ENCODE measurements at places on chromosomes 3 and 15.
A peak's percentile ranks its signal among the peaks of the same experiment; 100 is the strongest.

- DNase-seq = no peak
Observed at GRCh38 chr3:30465454-30465853, 140.9 kb upstream of the TGFBR2 start.

GRCh38 chr3:134377896-134378295 is 3.6 kb upstream of the AMOTL2 start:
- no peak for DNase-seq

- no peak for DNase-seq
Observed at GRCh38 chr3:1942781-1943180, 155.9 kb upstream of the CNTN4 start.

DNA sequence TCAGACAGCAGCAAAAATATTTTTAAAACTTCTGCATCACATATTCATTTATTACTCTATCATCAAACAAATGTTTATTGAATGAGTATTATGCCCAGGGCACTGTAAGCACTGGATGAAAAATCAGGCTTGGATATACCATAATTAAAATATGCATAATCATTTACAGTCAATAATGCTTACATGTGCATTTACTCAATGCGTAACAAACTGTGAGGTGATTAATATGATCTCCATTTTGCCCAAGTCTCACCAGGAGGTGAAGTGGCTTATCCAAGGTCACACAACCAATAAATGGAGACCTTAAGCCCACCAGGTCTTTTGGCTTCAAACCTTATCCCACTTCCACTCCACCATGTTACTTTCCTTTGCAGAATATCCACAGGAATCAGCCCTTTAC is 117.3 kb upstream of the SLC24A5 start:
- DNase-seq = no peak

- no peak for DNase-seq
Observed at GRCh38 chr3:178823591-178824246, 247.9 kb downstream of the ZMAT3 start.

GRCh38 chr15:82649226-82649999 is 2.2 kb upstream of the CPEB1 start:
- DNase-seq = no peak

- DNase-seq = no peak
Observed at GRCh38 chr15:49040151-49040550, 6.1 kb downstream of the SECISBP2L start.

DNA sequence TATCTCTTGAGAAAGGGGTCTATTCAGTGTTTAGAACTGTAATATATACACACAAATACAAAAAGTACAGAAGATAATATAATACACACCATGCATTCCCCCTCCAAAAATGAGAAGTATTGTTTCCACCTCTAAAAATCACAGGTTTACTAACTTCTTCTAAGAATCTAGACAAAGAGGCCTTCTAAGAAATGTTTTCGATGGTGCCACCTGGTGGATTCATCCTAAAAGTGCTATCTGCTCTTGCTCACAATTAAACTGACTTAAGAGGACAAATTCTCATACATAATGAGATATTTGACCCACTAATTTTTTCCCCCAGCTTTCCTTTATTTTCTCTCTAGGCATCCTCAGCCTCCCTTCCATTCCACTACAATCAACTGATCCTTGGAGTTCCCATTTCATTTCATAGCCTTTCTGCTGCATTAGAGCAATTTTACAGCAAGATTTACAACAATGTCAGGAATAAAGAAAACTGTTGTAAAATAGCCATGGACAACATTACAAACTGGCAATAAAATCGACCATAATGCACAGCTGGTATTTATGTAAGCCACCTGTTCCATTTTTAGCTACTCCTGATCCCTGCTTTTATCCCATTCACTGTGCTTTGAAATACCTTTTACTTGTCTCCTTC is 124.6 kb downstream of the ARRDC4 start:
- DNase-seq = peak; percentile 52

DNA sequence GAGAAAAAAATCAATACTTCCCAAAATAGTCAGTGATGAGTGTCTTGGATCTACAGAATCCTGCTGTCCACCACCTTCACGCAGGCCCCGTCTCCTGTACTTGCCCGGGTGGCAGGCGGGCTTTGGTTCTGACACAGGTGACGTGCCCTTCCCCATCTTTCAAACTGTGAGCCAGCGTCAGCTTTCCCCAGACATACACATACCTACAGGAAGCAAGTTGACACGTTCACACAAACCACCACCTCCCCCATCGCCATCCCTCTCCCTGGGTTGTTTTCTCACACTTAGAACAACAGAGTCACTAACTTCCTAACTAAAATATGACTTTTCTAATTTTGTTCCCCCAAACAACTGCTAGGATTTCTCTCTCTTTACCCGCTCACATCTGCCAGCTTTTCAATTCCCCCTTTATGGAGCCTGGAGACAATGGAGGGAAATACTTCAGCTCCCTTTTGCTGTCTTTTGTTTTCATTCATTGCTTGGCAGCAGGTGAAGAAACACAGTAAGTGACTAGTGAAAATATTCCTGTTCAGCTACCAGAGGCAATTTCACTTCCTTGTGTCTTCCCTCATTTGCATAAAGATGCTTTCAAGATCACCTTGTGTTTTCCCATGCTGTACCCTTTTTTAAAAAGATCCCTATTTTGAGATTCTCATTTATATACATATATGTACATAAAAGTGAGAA is 248.3 kb downstream of the SLCO3A1 start:
- DNase-seq = no peak

- no peak for DNase-seq
Observed at GRCh38 chr3:16825617-16826204, 59.0 kb upstream of the PLCL2 start.

- no peak for DNase-seq
Observed at GRCh38 chr15:69601711-69602504, 149.3 kb downstream of the RPLP1 start.

GRCh38 chr15:29070471-29071231 is 184.9 kb downstream of the APBA2 start:
- no peak for DNase-seq

- no peak for DNase-seq
Observed at GRCh38 chr3:19250959-19251610, 102.8 kb downstream of the KCNH8 start.

- peak; percentile 38 for DNase-seq
Observed at GRCh38 chr3:38454884-38455638, 1.4 kb downstream of the ACVR2B start.

DNA sequence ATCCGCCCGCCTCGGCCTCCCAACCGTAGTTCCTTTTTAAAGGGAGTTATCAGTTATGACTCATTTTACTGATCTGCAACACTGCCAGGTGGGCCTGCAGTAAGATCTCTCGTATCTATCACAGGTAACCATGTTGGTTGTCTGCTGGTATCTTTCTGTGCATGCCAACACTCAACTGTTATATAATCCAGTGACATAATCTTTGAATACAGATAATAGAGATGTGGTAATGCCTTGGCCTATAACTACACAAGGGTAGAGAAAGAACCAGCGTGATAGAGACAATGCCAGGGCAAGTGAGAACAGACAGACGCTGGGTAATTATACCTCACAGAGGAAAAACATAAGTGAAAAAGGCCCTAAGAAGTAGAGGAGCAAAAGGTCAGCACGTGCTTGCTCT is 11.0 kb upstream of the ARPP19 start:
- DNase-seq = no peak

DNA sequence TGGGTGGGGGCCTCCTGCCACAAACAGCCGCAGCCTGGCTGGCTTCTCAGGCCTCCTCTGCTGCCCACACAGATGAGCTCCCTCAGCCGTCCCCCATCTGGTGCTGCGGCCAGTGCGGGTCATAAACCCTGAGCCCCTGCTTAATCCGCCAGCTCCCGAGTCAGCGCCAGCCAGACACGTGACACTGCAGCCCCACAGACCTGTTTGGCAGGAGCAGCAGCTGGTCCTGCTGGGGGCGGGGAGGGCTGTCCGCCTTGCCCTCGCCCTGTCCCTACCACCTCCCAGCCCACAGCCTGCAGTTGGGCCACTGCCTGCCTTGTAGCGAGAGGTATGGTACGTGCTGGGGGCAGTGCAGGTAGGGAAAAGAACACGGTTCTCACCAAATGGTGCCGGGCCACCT is 86.2 kb downstream of the IQSEC1 start:
- no peak for DNase-seq

- peak; percentile 28 for DNase-seq
Observed at GRCh38 chr3:169448501-169448900, 215.0 kb downstream of the MECOM start.

DNA sequence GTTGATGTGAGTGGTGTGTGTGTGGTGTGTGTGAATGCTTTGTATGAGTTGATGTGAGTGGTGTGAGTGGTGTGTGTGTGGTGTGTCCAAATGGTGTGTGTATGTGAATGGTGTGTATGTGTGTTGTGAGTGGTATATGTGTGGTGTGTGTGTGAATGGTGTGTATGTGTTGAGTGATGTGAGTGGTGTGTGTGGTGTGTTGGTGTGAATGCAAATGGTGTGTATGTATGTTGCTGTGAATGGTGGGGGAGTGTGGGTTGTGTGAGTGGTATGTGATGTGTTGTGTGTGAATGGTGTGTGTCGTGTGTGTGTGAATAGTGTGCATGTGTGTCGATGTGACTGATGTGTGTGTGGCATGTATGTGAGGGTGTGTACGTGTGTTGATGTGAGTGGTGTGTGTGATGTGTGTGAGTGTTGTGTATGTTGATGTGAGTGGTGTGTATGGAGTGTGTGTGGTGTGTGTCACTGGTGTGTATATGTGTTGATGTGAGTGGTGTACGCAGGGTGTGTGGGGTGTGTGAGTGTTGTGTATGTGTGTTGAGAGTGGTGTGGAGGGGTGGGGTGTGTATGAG is 40.6 kb downstream of the ARNT2 start:
- no peak for DNase-seq

DNA sequence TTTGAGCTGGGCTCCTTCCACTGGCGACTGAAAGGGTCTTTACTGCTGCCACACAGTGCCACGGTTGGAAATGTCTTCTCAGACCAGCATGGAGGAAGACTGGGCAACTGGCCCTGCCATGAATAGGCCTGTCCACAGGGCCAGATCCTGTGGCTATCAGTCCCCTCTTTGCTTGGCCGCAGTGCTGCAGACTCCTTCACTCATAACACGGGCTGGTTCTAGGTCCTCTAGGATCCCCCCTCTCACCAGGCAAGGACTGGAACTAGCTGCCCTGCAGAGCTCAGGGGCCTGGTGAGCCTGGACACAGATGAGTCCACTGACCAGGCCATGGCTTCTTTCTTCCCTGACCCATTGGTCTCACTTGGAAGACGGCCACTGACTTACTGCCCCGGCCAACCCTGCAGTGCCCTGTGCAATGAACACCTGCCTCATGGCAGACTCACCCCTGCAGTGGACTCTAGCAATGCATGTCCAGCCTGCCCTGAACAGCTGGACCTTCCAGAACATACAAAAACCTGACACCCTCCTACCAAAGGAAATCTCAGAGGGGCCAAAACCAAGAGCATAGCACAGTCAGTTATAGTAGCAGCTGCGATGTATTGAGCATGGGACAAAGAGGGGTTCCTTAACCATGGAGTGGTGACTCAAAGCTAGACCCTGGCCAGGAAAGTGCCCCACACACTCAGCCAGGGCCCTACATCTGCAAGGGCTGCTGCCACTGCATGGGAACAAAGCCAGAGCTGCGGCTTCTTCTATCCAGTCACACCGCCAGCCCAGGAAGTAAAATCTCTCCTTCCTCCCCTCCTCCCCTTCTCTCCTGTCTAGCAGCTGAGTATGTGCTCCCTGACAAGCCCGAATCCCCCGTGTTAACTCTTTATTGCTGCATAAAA is 72.1 kb upstream of the ITGA11 start:
- no peak for DNase-seq

DNA sequence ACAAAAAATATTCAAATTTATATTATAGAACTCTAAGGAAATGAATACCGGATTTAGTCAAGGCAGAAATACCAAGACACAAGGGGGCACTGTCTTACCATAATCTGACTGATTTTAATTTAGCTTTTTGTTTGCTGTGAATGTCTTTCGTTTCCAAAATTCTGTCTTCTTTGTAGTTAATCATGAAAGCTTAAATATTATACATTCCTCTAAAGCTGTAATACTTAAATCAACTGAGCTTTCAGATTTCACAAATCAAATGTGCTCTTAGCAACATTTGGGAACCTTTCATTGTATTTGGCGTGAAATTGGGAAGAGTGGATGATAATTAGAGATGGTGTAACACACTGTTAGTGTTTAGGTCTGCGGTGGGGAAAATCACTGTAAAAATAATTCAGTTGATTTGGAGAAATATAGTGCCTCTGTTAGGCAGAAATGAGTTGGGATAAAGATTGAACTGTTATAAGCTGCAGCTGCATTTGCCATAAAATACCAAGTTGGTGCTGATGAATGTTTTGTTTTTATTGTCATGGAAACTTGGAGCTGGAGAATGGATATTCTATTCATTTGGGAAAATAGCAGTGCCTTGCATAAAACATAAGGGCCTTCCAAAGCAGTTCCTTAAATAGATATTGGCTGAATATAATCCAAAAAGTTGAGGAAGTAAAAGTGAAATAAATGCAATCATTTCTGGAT is 228.2 kb downstream of the TCF12 start:
- peak; percentile 69 for DNase-seq

GRCh38 chr15:84749111-84749991 is 959 bp downstream of the ZNF592 start:
- DNase-seq = peak; percentile 48

DNA sequence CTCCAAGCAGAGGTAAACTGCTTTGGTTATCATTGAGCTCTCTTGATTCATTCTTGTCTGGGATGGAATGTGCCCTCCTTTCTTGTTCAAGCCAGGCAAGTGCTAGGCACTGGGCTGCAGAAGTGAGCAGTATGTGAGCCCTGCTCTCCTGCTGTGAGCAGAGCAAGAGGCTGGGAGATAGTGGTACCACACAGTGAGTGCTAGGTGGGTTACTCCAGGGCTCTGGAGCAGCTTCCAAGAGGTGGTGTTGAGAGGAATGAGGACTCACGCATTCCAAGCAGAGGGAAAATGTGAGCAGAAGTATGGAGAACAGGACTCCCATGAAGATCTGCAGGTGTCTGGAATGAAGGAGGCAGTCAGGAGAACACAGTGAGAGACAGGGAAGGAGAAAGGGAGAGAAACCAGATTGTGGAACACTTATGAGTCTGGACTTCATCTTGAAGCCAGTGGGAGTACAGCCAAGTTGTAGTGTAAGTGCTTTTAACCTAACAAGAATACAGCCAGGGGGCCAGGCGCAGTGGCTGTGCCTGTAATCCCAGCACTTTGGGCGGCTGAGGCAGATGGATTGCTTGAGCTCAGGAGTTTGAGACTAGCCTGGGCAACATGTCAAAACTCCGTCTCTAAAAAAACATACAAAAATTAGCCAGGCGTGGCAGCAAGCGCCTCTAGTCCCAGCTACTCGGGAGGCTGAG is 199.9 kb upstream of the CTDSPL start:
- no peak for DNase-seq

DNA sequence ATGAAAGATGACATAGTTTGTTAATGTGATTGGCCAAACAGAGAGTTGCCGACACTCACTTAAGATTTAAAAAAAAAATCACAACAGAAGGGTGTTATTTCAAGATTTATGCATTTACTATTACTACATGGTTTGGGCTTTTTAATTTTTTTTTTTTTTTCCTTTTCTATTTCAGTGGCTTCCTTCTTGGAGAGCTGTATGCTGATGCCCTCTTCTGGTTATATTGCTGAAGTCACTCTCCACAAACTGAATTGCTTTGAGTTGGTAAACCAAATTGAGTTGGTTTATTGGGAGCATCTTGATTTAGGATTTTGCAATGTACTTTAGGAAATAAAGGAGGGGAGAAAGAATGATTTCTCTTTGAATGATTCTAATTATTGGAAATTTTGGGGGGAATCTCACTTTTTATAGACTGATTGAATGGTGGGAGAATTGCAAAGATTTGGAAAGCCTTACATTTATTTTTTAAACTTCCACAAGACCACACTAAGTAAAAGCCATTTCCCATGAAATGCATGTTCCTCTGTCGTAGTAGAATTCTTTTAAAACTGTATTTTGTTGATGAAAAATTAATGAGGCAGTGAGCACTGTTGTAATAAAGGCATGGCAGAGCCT is 186.6 kb upstream of the FEZF2 start:
- DNase-seq = peak; percentile 54

GRCh38 chr3:99468918-99469317 is 169.5 kb upstream of the COL8A1 start:
- no peak for DNase-seq

Measured in lung microvascular endothelial cell (primary cell).